ENCODE measurements at places on chromosomes 6 and 20.

DNA sequence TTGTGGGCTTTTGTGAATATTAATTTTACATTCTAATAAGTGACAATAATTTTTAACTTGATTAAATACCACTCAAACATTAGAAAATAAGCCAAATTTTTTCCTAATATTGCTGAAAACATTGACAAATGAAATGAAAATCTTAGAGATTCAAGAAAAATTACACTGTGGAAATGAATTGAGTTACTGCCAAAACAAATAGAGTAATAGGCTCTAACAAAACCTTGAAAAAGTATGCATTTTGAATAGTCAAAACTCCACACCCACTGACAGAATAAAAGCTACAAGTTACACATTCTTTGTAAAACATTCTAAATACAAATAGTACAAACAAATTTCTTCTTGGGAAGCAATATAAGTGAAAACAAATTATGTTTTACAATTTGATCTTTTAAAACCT is 5.9 kb downstream of the TBX18 start:
- DNase-seq, result no peak

DNA sequence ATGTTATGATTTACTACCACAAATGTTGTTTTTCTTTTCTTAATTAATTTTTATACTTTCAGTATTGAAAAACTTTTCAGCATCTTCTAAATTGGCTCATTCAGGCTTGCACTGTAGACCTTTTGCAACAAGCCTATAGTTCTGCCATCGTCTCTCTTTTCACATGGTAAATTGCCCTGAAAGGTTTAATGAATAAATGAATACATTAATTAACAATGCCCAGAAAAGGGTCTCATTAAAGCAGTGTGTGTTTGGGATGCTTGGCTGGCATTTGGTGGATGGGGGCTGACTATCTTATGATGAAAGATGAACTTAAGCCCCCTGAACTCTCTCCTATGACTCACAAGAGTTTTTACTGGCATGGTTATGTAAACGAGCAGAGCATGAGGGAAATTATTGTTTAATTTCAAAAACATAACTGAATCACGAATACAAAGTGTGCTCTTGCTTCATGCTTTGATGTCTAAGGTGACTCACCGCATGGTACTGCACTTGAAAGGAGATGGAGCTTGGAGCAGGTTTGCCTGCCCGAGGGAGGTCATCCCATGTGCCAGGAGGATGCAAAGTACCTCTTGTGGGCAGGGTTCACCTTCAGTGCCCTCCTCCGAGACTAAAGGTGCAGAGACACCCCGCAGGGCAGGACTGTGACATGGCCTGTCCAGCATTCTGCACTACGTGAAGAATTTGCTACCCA is 13.8 kb upstream of the PCK1 start:
- no peak for DNase-seq

DNA sequence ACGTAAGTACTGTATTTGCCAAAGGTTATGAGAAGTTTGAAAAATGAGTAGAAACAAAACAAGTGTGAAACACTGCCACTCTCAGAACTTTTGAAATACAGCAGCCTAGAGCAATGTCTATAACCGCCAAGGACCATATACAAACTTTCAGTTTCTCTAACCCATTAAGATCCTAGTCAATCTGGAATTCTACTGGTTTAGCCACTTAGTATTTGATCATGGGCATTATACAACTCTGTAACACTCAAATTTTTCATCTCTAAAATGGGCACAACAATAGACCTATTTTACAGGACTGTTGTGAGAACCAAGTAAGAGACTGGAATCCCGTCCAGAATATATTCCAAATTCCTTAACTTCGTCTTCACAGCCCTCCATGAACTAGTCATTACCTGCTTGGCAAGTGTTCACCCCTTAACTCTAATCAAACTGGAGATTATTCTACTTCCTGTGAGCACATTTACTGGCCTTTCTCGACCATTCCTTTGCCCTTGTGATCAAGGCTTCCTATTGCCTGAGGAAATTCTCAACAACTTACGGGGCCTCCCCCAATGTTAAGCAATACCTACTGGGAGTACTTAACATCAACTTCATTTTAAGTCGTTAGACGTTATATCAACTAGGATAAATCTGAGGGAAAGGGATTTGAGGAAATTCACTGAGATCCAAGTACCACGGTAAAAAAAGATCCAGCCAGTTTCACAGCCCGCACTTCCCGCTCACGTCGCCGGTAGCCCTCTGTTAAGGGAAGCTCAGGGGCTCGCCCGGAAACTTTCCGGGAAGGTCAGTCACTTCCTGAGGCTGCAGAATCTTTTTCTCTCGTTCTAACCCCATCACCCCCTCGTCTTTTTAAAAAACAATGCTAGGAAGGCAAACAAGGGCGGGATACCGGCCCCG is 1.1 kb downstream of the EIF2S2 start:
- DNase-seq, result peak; percentile 35

- peak; percentile 21 for DNase-seq
These were observed 114.2 kb downstream of the SNX5 start for GRCh38 chr20:17854307-17854903.

DNA sequence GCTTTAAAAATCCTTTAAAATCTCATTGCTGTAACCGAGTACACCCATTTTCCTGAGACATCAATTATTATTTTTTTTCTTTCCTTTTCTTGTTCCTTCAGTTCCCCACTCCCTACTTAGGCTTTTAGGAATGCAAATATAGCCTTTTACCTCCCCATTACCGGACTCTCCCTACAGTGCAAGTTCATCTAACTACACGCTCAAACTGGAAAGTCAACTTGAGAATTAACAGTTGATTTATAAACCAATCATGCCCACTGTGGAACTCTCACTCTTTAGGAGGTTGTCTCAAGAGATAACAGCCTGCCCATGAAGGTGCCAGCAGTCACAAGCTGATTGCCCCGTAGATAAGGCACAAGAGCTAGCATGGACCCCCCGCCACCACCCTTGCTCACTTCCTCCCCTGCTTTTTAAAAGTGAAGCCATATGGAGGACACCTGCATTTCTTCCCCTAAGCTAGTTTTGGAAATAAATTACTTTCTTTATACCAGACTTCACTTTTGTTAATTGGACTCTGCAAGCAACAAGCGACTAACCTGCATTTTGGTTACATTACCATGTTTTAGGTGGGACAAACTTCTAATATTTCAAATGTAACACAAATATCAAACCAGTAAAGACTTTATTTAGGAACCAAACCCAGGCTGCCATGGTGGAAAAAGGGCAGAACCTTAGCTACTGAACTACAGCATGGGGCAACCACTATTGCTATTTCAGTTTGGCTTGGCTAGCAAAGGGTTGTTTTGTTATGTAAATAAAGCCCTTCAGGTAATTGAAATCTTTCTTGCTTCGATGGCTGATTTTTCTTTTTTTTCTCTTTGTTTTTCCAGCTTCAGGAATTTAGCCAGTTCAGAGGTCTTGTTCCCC is 34.9 kb downstream of the UBD start:
- no peak for DNase-seq

- DNase-seq, result no peak
These were observed 2.4 kb upstream of the SYTL3 start for GRCh38 chr6:158647501-158647900.

- no peak for DNase-seq
These were observed 243.9 kb downstream of the HAO1 start for GRCh38 chr20:7696311-7696710.
